CD4-positive, CD25-positive, alpha-beta regulatory T cell (primary cell): ENCODE measurements at places on chromosomes 3 and 15. TPM values are rescaled to one million over a fixed set of nuclear protein-coding genes. Genes with fewer than 3 reads are reported as not detected.

RBP2 gene
- not detected for total RNA-seq

IL12A gene
- 5.6 TPM for total RNA-seq

OGG1 gene
- 26.3 TPM for total RNA-seq

CAND2 gene
- 0.72 TPM for total RNA-seq

LRRC34 gene
- total RNA-seq = not detected

C3orf70 gene
- not detected for total RNA-seq

STRA6 gene
- total RNA-seq = not detected

NRG4 gene
- total RNA-seq = not detected

GRAMD1C gene
- 1.8 TPM for total RNA-seq

SERPINI2 gene
- total RNA-seq = not detected

DNAJA4 gene
- 33.2 TPM for total RNA-seq

GRCh38 chr15:33963831-33964664 is 4.2 kb upstream of the CHRM5 start:
- H3K4me1 ChIP-seq = no peaks in the 10 kb centered on the region
- no peak overlapping the region for H3K27ac ChIP-seq
- H3K27me3 ChIP-seq = no peaks in the 10 kb centered on the region
- no peak overlapping the region for H3K4me3 ChIP-seq
- DNase-seq = peak; percentile 50

- no peaks in the 10 kb centered on the region for H3K4me1 ChIP-seq
- no peaks in the 10 kb centered on the region for H3K36me3 ChIP-seq
- DNase-seq = no peak
- H3K4me3 ChIP-seq = no peak overlapping the region
- no peak overlapping the region for H3K27ac ChIP-seq
Observed at GRCh38 chr3:118772547-118773011, 262.1 kb downstream of the IGSF11 start.

- no peak overlapping the region for H3K27ac ChIP-seq
- H3K4me3 ChIP-seq = no peak overlapping the region
- no peaks in the 10 kb centered on the region for H3K27me3 ChIP-seq
- no peak for DNase-seq
- H3K4me1 ChIP-seq = no peaks in the 10 kb centered on the region
Observed at GRCh38 chr3:34419801-34420200, 621.4 kb downstream of the PDCD6IP start.

GRCh38 chr3:195583831-195584542 is at the start of gene APOD:
TSS of gene APOD (minus strand) at chr3:195583940. CDS start at chr3:195579461, 4,479 bp downstream.
- no peak within 1 kb of the TSS for H3K27ac ChIP-seq
- no peaks in the 10 kb centered on the region for H3K36me3 ChIP-seq
- no peak for DNase-seq

GRCh38 chr3:114586119-114586518 is 292.3 kb downstream of the TIGIT start:
- H3K27ac ChIP-seq = no peak overlapping the region
- H3K27me3 ChIP-seq = no peaks in the 10 kb centered on the region
- no peak for DNase-seq
- no peaks in the 10 kb centered on the region for H3K4me1 ChIP-seq

- H3K27ac ChIP-seq = no peak overlapping the region
- no peak for DNase-seq
- H3K4me3 ChIP-seq = no peak overlapping the region
- no peaks in the 10 kb centered on the region for H3K27me3 ChIP-seq
Observed at GRCh38 chr3:127204841-127205582, 12.1 kb downstream of the PRR23E start.

DNA sequence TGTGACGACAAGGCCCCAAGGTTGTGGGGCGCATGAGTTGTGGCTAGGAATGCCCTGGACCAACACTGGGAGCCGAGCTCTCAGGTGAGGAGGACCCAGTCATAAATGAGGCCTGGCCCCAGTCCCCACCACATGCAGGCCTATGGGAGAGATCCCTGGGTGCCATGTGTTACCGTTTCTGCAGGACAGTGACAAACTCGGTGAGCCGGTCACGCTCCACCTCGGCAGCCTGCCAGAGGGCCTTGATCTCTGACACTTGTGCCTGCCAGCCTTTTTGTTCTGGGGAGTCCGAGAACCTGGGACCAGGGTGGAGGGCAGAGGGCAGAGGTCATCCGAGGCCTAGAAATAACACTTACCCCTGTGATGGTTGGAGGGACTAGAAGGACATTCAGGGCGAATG is 27.7 kb upstream of the HHATL start:
- no peaks in the 10 kb centered on the region for H3K36me3 ChIP-seq
- H3K27ac ChIP-seq = no peak overlapping the region
- H3K4me1 ChIP-seq = no peaks in the 10 kb centered on the region
- DNase-seq = no peak
- H3K27me3 ChIP-seq = no peaks in the 10 kb centered on the region

DNA sequence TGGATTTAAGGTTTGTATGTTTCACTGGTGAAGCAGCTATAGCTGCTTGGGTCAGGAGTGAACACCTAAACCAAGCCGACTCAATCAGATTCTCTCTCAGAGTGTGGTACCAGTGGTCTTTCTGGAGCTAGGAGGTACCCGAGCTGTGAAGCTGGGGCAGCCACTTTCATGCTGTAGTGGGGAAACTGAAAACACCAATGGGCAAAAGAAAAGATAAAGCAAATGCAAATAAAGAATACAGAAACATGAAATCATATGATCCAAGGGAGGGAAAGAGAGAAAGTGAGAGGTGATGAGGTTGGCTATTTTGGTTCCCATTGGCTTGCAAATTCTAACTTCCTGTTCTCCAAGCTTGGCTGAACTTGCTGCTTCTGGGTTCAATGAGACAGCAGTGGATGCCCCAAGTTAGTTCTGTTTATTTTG is 212.3 kb upstream of the CFAP20DC start:
- H3K4me3 ChIP-seq = no peak overlapping the region
- DNase-seq = no peak
- no peaks in the 10 kb centered on the region for H3K27me3 ChIP-seq
- no peaks in the 10 kb centered on the region for H3K36me3 ChIP-seq

DNA sequence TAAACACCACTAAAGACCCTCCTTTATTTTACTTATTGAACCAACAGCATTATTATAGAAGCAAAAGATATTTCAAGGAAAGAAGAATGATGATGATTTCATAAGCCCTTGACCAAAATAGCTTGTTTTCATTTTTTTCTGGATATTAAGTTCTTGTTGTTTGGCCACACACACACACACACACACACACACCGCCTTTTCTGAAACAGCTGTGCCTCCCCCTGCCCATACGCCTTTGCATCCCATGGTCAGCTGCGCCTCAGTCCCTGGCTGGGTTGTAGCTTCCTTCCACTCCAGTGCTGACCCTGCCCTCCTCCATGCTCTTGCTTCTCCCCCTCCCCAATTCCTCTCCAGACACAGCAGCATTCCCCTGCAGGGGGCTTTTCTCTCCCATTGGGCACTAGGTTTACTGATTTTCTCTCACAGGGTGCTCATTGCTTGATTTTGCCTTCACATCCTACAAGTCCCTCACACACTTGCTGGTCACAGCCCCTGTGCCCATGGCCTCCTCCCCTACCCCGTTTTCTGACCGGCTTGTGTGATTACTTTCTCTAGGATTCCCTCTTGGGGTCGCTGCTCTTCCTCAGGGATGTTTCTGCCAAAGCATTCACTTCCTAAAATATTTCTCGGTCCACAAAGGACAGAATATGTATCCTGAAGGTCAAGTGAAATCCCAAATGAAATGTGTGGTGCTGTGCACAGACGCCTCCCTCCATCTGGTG is 18.4 kb downstream of the MESP1 start:
- H3K36me3 ChIP-seq = no peaks in the 10 kb centered on the region
- no peak overlapping the region for H3K4me3 ChIP-seq
- H3K27me3 ChIP-seq = peaks cover 3% of the 10 kb centered on the region
- H3K4me1 ChIP-seq = no peaks in the 10 kb centered on the region

- no peak overlapping the region for H3K27ac ChIP-seq
- H3K4me1 ChIP-seq = no peaks in the 10 kb centered on the region
- H3K36me3 ChIP-seq = no peaks in the 10 kb centered on the region
- H3K27me3 ChIP-seq = no peaks in the 10 kb centered on the region
- DNase-seq = no peak
- H3K4me3 ChIP-seq = no peak overlapping the region
Observed at GRCh38 chr3:175329373-175329772, 470.2 kb downstream of the NAALADL2 start.

- no peak for DNase-seq
- H3K4me1 ChIP-seq = peaks cover 17% of the 10 kb centered on the region
- no peak overlapping the region for H3K27ac ChIP-seq
- no peak overlapping the region for H3K4me3 ChIP-seq
- peaks cover 3% of the 10 kb centered on the region for H3K27me3 ChIP-seq
- no peaks in the 10 kb centered on the region for H3K36me3 ChIP-seq
Observed at GRCh38 chr3:42500909-42501308, 1.5 kb upstream of the VIPR1 start.

- no peak overlapping the region for H3K27ac ChIP-seq
- no peaks in the 10 kb centered on the region for H3K36me3 ChIP-seq
- H3K27me3 ChIP-seq = peaks cover 2% of the 10 kb centered on the region
- H3K4me3 ChIP-seq = no peak overlapping the region
- no peak for DNase-seq
Observed at GRCh38 chr3:10469441-10470119, 35.8 kb downstream of the ATP2B2 start.

DNA sequence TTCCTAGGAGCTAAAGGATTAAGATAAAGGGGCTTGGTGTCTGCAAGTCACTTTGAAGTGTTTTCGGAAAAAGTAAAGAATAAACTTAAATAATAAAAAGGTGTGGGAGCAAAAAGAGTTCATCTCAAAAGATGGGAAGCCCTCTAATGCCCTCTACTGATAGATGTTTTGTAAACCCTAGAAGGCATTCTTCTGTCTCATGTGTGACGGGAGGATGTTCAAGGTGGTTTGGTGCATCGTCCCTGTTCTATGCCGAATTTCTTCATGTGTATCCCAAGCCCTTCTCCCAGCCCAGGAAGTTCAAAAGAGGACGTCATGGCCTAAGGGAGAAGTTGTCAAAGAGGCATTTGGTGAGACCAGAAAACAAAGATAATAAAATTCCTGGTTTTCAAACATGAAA is 37.2 kb downstream of the CCK start:
- no peaks in the 10 kb centered on the region for H3K27me3 ChIP-seq
- peaks cover 8% of the 10 kb centered on the region for H3K36me3 ChIP-seq
- peak; percentile 7 for DNase-seq
- no peaks in the 10 kb centered on the region for H3K4me1 ChIP-seq

GRCh38 chr3:189490337-189490736 is 140.9 kb upstream of the TP63 start:
- H3K4me3 ChIP-seq = no peak overlapping the region
- DNase-seq = no peak
- H3K27me3 ChIP-seq = peaks cover 2% of the 10 kb centered on the region
- H3K36me3 ChIP-seq = no peaks in the 10 kb centered on the region
- no peak overlapping the region for H3K27ac ChIP-seq
